Mesothelial cell of epicardium (in vitro differentiated cells): ENCODE measurements at places on chromosomes 4 and X. TPM values are rescaled to one million over a fixed set of nuclear protein-coding genes. Genes with fewer than 3 reads are reported as not detected.

Gene ODAM
- 2.8 to 3.2 TPM (median 3.1 TPM) in 3 replicates for total RNA-seq

Gene SMIM10
- total RNA-seq, result 3.0 to 4.0 TPM (median 3.7 TPM) in 3 replicates

Gene KLKB1
- total RNA-seq, result not detected in 3 replicates

Gene MCUB
- 1.9 to 3.9 TPM (median 3.0 TPM) in 3 replicates for total RNA-seq

Gene DCHS2
- 4.1 to 5.1 TPM (median 4.8 TPM) in 3 replicates for total RNA-seq

Gene MAGED4B
- 113 to 135 TPM (median 119 TPM) in 3 replicates for total RNA-seq
